HFFc6 (cell line): ENCODE measurements at places on chromosomes 3 and 15. TPM values are rescaled to one million over a fixed set of nuclear protein-coding genes. Genes with fewer than 3 reads are reported as not detected.
A peak's percentile ranks its signal among the peaks of the same experiment; 100 is the strongest.

DNA sequence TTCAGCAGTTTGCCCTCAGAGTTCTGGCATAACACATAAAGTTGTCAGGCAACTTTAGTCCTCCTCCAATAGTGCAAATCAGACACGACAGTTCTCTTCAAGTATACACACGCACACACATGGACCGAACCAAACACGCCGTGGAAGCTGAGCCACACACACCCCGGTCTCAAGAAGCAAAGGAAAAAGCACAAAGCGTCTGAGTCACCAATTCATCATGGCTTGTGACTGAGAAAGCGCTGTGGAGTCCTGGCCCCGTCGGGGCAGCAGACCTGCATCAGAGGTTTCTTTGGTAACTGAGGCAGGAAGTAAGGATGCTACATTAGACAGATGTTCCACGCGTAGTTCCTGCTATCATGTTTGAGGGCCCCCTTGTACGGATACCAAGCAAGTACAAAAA is 85.7 kb downstream of the VGLL4 start:
- peaks cover 37% of the 10 kb centered on the region for H3K36me3 ChIP-seq
- H3K27me3 ChIP-seq: peaks cover 26% of the 10 kb centered on the region
- peak overlapping the region; percentile 63 for H3K4me3 ChIP-seq
- peak; percentile 91 for DNase-seq
- peak overlapping the region; percentile 87 for H3K27ac ChIP-seq
- peaks cover 47% of the 10 kb centered on the region for H3K4me1 ChIP-seq

DNA sequence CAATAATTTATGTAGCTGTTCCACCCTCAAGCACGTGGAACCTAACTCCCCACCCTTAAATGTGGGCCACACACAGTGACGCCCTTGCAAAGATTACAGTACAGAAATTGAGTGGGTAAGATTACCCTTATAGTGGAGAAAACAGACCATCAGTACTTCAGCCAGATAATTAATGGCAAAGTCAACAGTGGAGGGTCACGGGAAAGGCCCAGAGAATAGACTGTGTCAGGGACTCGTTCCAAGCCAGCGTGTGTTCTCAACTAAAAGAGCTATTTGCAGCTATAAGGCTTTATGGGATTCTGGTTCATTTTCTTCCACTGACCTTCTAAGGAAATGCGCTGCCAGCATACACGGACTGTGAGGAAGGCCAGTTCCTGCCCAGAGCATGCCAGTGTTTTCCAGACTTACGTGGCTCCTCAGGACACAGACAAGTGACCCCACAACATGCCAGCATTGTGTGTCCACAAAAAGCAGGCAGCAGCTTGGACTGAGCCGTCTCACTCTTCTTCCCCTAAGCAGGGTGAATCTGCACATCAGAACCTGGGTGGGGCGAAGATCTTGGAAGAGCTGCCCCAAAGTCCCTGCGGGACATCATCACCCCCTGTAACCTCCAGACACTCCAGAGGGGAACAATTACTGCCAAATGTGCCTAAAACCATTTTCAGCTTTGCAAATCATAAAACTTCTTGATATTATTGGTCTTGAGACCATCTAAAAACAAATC is 428.5 kb downstream of the OCA2 start:
- no peaks in the 10 kb centered on the region for H3K36me3 ChIP-seq
- no peak for DNase-seq
- peaks cover 7% of the 10 kb centered on the region for H3K27me3 ChIP-seq
- H3K4me1 ChIP-seq: no peaks in the 10 kb centered on the region; the same call in 1 of the 2 replicates
- H3K4me3 ChIP-seq: no peak overlapping the region

The MOBP gene
- total RNA-seq: not detected in 3 replicates

The TMEM207 gene
- total RNA-seq: not detected in 3 replicates

The PLS1 gene
- total RNA-seq: 0.81 and 1.3 TPM in 2 replicates

DNA sequence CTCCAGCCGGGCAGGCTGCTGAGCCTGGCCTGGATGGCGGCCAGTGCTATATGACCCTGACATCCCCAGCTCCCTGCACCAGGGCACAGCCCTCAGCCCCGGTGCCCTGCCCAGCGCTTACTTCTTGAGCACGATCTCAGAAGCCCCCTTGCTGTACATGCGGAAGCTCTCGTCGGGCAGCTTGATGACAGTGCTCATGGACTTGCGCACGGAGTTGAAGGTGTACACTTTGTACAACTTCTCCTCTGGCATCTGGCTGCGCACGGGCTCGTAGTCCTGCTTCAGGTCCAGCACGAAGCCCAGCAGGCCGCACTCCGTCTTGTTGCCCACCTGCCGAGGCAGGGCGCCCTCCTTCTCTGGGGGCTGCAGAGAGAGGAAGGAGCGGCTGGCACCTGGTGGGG is 38.8 kb upstream of the SEC13 start:
- no peak for DNase-seq
- H3K4me1 ChIP-seq: peaks cover 39% of the 10 kb centered on the region
- H3K27ac ChIP-seq: no peak overlapping the region
- no peak overlapping the region for H3K4me3 ChIP-seq

The EFHB gene
- total RNA-seq: 0.59 to 0.74 TPM in 2 of 3 replicates, not detected in the other

DNA sequence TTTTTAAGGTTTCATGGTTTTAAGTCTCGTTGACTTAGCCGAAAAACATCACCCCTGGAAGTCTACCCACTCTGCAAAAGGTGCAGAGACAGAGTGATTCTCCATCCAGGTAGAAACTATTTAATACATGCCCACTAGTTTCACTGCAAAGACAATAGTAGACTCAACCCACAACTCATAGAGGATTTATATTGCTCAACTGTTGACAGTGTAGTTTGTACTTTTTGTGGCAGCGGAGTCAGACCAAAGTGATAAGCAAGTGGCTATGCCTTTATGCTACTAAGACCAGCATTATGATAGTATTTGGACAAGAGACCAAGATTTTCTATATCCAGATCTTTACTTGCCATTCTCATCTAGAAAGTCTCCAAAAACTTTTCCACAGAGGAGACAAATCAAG is 98.8 kb upstream of the ZBTB20 start:
- 0 out of 2 replicates have a peak, but pooled peaks cover 4% of the 10 kb centered on the region for H3K36me3 ChIP-seq
- H3K4me3 ChIP-seq: no peak overlapping the region; the same call in 1 of the 2 replicates
- H3K27ac ChIP-seq: peak overlapping the region; percentile 64
- H3K27me3 ChIP-seq: no peaks in the 10 kb centered on the region
- no peak for DNase-seq
- peaks cover 63% of the 10 kb centered on the region for H3K4me1 ChIP-seq

DNA sequence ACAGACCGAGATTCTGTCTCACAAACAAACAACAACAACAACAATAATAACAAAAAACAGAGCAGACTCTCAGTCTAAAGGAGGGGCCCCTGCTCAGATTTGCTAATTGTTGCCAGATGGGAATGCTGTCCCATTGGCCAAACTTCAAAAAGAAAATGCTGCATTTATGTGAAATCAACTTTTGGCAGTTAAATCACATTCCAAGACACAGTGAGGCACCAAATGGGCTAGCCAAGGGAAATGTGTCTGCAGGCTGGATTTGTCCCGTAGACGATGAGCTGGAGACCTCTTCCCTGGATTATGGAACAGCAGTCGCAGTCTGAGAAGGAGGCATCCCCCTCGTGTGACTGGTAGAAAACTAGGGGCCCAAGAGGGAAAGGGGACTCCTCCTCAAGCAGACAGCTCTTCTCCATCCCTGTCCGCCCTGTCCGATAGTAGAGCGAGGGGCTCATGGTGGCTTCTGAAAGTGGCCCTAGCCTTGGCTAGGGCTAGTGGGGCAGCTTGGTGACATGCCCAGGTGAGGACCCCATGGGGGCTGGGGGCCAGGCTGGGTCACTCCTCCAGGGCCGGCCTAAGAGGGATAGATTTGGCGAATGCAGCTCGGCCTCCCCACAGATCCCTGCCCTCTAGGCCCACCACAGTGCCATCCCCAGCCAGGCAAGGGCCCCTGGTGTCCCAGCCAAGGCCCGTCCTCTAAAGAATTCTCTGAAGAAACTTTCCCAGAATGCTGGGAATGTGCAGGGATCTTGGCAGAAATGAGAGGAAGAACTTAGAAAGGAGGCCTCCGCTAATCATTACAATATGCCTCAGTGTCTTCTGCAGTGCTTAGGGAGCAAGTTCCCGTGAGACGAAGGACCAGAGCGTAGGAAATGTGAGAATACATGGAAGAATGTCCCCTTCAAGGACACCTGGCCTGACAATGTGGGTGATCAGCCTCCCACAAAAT is 2.0 kb downstream of the SLC22A14 start:
- H3K4me3 ChIP-seq: no peak overlapping the region
- peak; percentile 57 for DNase-seq
- peak overlapping the region; percentile 16; the same call in 1 of the 2 replicates for H3K27ac ChIP-seq
- peaks cover 12% of the 10 kb centered on the region for H3K4me1 ChIP-seq
- peaks cover 2% of the 10 kb centered on the region for H3K27me3 ChIP-seq

DNA sequence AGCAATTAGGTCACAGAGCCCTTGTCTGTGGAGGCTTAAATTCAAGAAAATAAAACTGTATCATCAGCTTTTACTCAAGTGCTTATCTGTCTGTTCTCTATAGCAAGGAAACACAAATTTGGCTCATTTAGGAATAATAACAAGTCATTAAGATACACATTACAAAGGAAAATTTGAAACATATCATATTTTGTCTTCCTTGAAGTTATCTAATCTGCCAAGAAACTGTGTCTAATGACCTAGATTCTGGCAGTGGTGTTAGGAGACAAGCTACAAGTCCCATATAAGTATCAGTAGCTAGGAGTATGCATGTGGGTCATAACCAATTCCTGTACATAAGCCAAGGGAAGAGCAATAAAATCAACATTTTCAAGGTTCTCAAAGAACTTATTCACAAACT is 108.2 kb upstream of the SETMAR start:
- H3K27ac ChIP-seq: no peak overlapping the region
- H3K36me3 ChIP-seq: no peaks in the 10 kb centered on the region

DNA sequence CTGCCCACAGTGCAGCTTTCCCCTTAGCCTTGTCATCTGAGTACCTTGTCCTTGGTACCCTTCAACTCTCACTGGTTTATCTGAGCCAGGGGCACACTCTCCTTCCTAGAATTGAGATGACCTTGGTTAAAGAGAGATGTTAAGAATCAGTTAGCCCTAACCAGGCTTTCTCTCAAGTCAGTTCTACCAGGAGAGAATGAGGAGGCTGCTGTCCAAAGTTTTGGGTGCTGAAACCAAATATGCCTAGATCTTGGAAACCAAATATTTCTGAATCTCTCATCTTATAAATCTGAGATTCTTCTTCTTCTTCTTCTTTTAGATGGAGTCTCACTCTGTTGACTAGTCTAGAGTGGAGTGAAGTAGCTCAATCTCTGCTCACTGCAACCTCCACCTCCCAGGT is 12.0 kb upstream of the CTXND1 start:
- H3K36me3 ChIP-seq: no peaks in the 10 kb centered on the region
- peak; percentile 6 for DNase-seq
- no peak overlapping the region for H3K4me3 ChIP-seq
- H3K4me1 ChIP-seq: no peaks in the 10 kb centered on the region

- peaks cover 20% of the 10 kb centered on the region for H3K4me1 ChIP-seq
- DNase-seq: no peak
- H3K27ac ChIP-seq: no peak overlapping the region
Observed at GRCh38 chr3:17836092-17836491, 93.7 kb upstream of the TBC1D5 start.

- no peak for DNase-seq
- peaks cover 18% of the 10 kb centered on the region for H3K4me1 ChIP-seq
- H3K4me3 ChIP-seq: no peak overlapping the region
- no peak overlapping the region for H3K27ac ChIP-seq
Observed at GRCh38 chr3:171654809-171655208, 155.5 kb downstream of the PLD1 start.

DNA sequence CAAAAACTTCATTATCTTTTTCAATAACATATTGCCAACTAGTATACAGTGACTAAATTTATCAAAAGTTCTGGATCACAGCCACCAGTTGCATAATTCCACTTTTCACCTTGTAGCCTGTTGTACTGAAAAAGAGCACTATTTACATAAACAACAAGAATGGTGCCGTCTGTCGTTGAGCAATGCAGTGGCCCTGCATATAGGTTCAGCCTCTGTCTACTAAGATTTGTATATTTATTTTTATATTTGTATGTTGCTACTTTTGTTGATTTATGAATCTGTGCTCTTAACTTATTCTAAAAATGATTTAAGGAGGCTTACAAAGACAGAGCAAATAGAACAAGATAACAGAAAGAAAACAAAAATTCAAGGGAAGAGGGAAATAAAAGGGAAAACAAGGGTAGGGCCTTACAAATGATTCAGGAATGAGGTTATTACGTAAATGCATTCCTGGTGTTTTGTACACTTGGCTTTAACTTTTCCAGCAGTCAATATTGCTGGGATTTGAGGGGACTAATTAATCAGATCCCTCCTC is 257.6 kb upstream of the STT3B start:
- DNase-seq: peak; percentile 59
- H3K4me1 ChIP-seq: peaks cover 37% of the 10 kb centered on the region
- H3K4me3 ChIP-seq: peak overlapping the region; percentile 63

The CCR4 gene
- total RNA-seq: not detected in 3 replicates

GRCh38 chr3:174710612-174711011 is 148.5 kb upstream of the NAALADL2 start:
- no peaks in the 10 kb centered on the region for H3K4me1 ChIP-seq
- 0 out of 2 replicates have a peak, but pooled peaks cover 6% of the 10 kb centered on the region for H3K36me3 ChIP-seq
- no peak for DNase-seq
- H3K4me3 ChIP-seq: no peak overlapping the region

GRCh38 chr3:72744330-72744729 is 103.9 kb downstream of the SHQ1 start:
- DNase-seq: no peak
- peaks cover under 1% of the 10 kb centered on the region; the same call in 1 of the 2 replicates for H3K36me3 ChIP-seq
- H3K27ac ChIP-seq: no peak overlapping the region
- peaks cover 3% of the 10 kb centered on the region; the same call in 1 of the 2 replicates for H3K27me3 ChIP-seq
- no peak overlapping the region for H3K4me3 ChIP-seq
